GM13977 (cell line): ENCODE measurements at places on chromosomes 11 and 22.

GRCh38 chr11:121463689-121464335, 11.0 kb upstream of the SORL1-AS1 start:
- DNase-seq, result no peak

DNA sequence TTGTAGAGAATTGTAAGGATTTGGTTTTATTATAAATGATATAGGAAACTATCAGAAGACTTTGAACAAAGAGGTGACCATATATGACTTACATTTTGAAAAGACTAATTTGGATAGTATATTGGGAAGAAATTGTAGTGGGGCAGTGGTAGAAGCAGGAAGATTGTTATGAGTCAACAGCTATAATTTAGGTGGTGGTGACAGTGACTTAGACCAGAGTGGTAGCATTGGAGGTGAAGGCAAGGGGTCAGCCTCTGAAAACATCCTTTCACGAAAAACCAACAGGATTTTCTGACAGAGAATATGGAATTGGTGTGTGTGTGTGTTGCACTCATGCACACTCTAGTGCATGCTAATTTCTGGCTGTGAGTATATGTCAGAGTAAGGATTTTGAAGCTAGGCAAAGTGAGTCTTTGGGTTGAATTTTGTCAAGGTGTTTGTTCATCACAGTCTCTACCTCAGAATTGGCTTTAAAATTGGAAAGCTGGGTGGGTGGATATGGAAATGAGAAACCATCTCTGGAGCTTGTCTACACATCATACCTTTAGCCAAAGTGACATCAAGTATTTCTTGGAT, 8.2 kb upstream of the HBE1 start:
- DNase-seq, result no peak

DNA sequence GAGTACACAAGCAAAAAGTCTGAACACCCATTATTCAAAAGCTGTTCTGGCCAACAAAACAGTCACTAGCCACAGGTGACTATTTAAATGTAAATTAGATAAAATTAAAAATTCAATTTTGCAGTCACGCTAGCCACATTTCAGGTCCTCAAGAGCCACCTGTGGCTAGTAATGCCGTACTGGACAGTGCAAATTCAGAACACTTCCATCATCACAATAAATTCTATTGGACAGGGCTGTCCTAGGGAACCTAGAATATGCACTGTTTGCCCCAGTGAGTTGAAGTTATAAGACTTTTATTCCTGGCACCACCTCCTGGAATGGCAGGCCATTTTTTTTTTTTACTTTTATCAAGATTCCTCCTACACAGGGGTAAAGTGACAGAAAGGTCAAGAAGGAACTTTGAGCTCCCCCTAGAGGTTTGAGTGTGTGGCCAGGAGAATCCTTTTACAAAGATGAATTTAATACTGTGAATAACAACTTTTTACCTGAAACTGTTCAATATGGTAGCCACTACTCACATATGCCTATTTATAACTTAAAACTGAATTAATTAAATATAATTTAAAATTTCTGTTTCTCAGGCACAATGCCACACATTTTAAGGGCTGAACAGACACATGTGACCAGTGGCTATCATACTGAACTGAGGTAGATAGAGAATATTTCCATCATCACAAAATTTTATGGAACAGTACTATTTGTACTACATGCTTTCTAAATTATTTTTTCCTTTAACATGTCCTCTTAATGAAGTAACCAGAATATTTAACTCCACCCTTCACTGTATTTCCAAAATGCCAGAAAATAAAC, 6.5 kb downstream of the MSANTD2 start:
- peak; percentile 53 for DNase-seq

DNA sequence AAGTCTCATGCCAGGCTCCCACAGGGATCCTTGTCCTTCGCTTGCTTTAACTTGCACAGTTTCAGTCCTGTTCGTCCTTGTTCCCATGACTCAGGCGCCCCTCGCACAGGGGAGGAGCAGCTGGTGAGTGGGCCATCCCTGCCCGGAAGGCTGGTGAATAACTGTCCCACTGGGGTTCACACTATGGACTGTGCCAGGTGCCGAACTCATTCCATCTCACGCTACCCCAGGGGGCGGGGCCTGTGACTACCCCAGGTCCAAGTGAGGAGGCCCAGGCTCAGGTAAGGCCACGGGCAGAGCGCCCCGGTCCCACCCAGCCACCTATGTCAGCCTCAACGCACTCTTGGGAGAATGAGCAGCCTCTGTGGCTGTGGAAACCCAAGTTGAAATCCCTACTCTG, 7.2 kb upstream of the CARD10 start:
- DNase-seq, result no peak

DNA sequence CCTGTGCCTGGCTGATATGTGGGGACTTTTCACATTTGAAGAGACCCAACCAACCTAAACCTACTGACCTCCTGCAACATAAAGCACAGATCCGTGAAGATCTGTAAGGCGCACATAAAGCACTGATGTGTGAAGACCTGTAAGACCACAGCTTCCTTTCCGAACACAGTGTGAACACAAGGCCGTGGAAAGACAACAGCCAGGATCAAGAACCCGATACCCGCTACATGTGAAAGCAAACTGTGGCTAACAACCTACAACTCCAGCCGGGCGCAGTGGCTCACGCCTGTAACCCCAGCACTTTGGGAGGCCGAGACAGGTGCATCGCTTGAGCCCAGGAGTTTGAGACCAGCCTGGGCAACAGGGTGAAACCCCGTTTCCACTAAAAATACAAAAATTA, 17.6 kb upstream of the PPFIA1 start:
- DNase-seq, result no peak

GRCh38 chr11:31326470-31327148, 42.9 kb downstream of the DCDC1 start:
- peak; percentile 19 for DNase-seq
